ENCODE measurements at places on chromosomes 7 and 10. TPM values are rescaled to one million over a fixed set of nuclear protein-coding genes. Genes with fewer than 3 reads are reported as not detected.

The RBAK gene
- total RNA-seq, result 9.9 TPM

The MRLN gene
- total RNA-seq, result not detected

The RPEL1 gene
- not detected for total RNA-seq

The IFIT1 gene
- 3.8 TPM for total RNA-seq

The MYL7 gene
- total RNA-seq, result not detected

The ZNF804B gene
- total RNA-seq, result not detected

The PTF1A gene
- total RNA-seq, result not detected

The TAS2R4 gene
- total RNA-seq, result 0.56 TPM

The CD36 gene
- 4.2 TPM for total RNA-seq

The MMP21 gene
- total RNA-seq, result 0.08 TPM

The SCIN gene
- total RNA-seq, result 1.1 TPM

The PPP1R3C gene
- total RNA-seq, result 91.9 TPM

The H2BK1 gene
- not detected for total RNA-seq

The ZNF853 gene
- 0.24 TPM for total RNA-seq

The ABCB1 gene
- 2.7 TPM for total RNA-seq
